ENCODE measurements at places on chromosomes 6 and 20.

DNA sequence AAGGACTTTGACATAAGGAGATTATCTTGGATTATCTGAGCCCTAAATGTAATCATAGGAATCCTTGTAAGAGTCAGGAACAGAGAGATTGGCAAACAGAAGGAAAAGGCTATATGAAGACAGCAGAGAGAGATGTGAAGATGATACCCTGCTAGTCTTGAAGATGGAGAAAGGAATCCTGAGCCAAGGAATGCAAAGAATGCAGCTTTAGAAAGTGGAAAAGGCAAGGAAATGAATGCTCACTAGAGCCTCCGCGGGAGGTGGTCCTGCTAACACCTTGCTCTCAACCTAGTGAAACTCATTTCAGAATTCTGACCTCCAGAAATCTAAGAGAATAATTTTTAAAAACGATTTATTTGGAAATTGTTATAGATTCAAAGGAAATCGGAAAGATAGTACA, 117.1 kb downstream of the TBXT start:
- no peak for DNase-seq

GRCh38 chr6:163159689-163160088, 254.8 kb upstream of the QKI start:
- DNase-seq, result no peak

DNA sequence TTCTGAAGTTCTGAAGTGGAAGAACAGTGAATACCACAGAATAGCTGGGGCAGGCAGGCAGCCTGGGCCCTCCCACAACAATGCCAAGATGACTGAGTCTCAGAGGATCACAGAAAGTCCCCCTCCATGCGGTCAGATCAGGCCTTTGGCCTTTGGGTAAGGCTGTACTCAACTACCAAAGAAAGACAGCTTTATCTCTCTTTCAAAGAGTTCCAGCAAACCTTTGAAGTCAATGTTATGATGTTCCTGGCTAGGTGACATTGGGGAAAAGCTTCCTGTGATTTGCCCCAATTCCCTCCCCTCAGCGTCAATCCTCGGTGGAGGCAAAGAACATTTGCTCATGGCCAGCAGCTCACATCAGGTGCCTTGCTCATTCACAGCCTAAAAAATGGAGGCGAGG, 10.7 kb upstream of the FBXO9 start:
- no peak for DNase-seq

DNA sequence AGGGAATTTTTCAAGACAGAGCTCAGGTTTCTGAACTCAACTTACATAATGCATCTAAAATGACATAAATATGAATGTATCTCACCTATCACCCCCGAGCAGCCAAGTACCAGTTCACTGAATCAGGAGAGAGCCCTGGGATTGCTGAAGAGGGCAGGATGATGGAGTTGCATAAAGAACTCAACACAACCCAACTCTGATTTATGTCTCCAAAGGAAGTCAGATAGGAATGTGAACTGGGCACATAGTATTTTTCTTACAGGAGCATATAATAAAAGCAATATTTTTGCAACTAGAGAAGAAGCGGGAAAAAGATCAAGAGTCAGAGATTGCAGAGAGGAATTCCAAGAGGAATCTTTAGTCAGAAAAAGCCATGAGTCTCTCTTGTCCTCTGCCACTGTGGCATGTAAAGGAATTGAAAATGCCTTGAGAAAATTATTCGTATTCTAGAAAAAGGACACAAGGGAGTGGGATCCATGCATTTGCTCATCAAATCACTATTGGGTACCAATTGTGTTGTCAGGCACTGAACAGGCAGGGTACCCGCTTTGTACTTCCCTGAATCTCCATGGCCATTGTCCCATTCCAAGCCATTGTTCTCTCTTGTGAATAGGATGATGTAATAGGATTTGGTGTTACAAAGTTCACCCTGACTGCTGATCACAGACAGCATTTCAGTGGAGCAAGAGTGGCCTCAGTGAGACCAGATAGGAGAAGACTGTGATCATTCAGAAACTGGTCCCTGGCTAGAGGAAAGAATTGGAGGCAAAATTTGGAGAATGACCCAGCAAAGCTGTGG, 16.3 kb downstream of the RIN2 start:
- DNase-seq, result no peak

DNA sequence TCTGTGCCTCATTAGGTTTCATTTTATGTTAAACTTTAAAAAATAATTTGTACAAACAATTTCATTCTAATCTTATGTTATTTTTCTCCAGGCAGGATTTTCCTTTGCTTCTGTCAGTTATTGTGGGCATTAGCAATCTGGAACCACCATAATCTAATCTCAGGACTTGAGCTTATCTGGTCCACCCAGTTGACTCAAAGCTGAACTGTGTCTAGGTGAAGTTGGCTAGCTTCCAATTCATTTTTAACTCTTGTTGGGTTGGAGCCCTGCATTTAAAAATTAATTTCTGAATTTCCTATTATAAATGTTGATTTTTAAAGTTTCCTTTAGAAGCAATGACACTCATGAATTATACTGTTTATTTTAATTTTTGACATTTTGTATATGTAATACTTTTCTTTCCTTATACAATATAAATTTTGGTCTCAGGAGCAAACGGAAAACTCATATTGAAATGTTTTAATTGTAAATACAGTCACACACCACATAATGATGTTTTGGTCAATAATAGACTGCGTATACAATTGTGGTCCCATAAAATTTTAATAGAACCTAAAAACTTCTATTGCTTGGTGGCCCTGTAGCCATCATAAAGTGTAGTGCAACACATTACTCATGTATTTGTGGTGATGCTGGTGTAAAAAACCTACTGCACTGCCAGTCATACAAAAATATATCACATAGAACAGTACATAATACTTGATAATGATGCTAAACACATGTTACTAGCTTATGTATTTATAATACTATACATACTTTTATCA, 121.3 kb downstream of the CLVS2 start:
- no peak for DNase-seq

DNA sequence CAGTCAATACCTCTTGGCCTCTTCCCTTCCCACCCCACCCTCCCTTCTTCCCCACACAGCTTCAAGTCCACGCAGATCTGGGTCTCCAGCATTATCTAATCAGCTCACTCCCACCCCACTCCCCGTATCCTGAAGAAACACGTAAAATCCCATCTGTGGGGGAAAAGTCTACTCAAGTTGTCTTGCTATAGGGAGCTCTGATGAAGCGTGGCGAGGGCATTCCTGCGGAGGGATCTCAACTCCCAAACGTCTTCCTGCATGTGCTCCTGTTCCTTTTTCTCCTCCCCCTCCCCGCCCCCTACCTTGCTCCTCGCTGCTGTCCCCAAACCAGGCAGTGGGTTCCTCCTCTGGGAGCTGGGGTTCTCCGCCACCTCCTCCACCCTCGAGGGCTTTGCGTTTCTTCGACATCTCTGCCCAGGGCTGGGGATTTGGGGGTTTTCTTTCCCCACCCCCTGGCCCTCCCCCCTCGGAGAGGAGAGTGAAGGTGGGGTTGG, 181.8 kb downstream of the TBXT start:
- DNase-seq, result no peak

GRCh38 chr20:62195075-62195405, 12.2 kb downstream of the MTG2 start:
- no peak for DNase-seq

DNA sequence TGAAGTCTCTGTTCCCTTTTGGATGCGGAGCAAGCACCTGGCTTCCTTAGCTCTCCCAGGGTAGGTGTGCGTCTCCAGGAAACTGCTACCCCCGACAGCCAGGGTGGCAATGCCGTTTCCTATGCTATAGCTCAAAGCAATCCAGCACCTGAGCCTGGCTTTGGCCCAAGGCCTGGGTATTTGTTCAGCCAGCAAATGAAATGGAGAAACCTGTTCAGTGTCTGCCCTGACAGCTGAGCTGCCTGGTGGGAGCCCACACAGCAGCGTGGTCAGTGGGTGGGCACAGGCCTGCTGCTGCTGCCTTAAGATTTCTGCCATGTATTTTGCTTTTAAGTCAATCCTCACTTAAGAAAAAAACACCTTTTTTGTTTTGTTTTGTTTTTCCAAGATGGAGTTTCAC, 13.7 kb downstream of the SPATA2 start:
- DNase-seq, result no peak

- DNase-seq, result no peak
Measured at GRCh38 chr20:54995011-54995410, 519.6 kb downstream of the DOK5 start.

- no peak for DNase-seq
Measured at GRCh38 chr20:33963751-33964150, 30.0 kb upstream of the RALY start.

DNA sequence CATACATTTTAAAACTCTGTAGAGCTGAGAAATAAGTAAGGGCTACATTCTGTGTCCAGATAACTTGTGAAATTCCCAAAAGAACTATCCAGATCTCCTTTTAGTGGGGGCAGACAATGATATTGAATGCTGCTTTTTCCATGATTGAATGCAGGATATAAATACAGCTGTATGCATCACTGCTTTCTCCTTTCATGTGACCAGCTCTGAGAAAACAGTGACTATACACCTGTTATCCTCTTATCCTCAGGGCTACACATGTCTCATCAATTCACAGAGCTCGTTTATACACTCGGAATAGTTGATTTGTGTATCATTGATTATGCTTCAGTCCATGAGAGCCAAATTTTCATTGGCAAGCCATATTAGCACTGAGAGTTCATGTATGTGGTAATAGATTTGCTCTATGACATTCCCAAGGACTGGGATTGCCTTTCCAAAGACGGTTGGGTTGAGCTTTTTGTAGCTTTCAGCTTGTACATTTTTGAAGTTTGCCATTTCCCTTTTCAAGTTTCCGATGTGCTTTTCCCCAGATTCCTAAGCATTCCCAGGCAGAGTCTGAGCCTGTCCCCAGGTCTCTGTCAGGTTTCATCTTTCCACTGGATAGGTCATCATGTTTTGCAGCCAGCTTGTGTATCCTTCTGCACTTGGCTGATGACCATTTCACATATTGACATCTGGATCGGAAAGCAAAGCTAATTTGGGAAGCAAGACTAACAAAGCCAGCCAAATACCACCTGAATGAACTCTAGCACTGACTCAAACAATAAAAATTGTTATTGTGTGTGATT, 97.7 kb downstream of the RFX6 start:
- no peak for DNase-seq

DNA sequence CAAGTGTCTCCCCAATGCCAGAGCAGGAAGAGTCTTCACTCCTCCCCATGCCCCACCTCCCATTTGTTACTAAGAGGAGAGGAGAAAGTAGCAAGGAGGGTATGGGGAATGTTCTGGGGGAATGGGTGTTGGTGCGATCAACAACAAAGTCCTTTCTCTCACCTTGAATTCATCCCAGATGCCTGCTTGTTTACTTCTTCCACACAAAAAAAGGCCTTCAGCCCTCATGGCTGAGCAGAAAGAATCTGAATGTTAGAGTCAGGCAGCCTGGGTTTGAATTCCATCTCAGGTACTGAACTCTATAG, 9.9 kb downstream of the MOG start:
- no peak for DNase-seq

GRCh38 chr20:14717134-14717999, 380.0 kb upstream of the FLRT3 start:
- no peak for DNase-seq

DNA sequence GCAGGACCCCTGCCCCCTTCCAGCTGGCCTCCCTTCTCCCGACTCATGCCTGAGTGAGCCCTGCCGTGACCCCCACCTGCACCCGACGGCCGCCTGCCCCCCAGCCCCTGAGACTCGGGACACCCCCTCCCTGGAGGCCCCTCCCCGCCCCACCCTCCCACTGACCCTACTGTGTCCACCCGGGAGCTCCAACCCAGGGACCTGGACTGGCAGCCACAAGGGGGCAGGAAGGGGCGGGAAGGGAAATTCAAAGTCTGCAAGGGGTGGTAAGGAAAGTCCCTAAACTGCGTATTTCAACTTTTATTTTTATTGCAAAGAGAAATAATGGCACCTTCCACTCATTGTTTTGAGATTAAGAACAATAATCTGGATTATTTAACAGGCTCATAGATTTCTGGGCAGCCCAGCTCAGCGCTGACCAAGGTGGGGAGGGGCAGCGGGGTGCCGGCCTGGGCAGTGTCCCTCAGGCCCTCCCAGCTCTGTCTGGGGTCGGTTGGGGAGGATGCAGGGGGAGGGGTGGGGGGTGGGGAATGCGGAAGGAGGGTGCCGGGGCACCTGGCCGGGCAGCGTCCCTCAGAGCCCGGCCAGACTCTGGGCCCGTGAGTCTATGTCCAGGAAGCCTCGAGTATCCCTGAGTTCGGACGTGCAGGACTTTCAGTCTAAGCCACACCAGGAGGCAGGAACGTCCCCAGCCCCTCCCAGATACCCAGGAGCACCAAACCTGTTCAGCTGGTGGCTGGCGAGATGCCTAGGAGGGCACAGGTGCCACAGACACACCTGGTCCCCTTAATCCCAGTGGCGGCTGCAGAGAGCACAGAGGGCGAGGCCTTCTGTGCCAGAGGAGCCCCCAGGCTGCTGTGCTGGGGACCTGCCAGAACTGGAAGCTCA, 1.3 kb upstream of the PTK6 start:
- DNase-seq, result no peak

DNA sequence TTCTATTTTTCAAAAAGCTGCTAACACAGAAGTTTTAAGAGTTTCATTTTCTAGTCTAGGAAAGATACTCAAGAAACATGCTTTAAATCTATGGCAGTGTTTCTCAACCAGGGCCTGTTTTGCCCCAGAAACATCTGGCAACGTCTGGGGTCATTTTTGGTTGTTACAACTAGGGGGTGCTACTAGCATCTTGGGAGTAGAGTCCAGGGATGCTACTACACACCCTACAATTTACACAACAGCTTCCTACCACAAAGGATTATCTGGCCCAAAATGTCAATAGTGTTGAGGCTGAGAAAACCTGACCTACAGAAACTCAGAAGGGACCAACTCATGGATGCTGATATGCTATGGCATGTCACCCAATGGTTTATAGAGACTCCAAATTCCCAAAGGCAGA, 24.4 kb downstream of the SERAC1 start:
- DNase-seq, result no peak

GRCh38 chr6:79455446-79455845, 81.8 kb downstream of the LCA5 start:
- no peak for DNase-seq

DNA sequence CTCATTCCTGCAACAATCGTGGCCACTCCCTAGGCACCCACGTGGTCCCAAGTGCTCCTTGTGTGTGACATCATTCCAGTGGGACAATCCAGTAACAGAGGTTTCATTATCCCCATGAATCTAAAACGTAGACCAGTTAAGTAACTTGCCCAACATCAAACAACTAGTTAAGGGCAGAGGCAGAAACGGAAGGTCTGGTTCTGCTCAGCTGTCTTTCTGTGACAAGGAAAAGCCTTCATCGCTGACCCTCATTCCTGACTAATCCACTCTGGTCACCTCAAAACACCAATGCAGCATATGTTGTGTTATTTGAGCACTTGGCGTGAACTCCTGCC, 261.4 kb upstream of the JARID2 start:
- DNase-seq, result no peak

GRCh38 chr6:77740380-77740779, 87.5 kb downstream of the MEI4 start:
- no peak for DNase-seq

- no peak for DNase-seq
Measured at GRCh38 chr6:121405306-121405705, 30.1 kb upstream of the GJA1 start.
